A549 treated with AZD2906 at 1 μM for 4 hours (cell line): ENCODE measurements at places on chromosomes 1 and 21. TPM values are rescaled to one million over a fixed set of nuclear protein-coding genes. Genes with fewer than 3 reads are reported as not detected.

PRRX1 gene
- 0.06 TPM in 1 of 5 replicates, not detected in the others for total RNA-seq

RIPK4 gene
- 15.7 to 20.3 TPM (median 18.9 TPM) in 5 replicates for total RNA-seq

GSTM3 gene
- total RNA-seq = 22.7 to 32.0 TPM (median 24.0 TPM) in 5 replicates

SNX7 gene
- total RNA-seq = 20.8 to 35.1 TPM (median 26.1 TPM) in 5 replicates

TPTE gene
- not detected in 5 replicates for total RNA-seq

FMO4 gene
- total RNA-seq = 0.24 to 0.50 TPM (median 0.42 TPM) in 5 replicates

PLA2G2D gene
- total RNA-seq = 0.02 TPM in 1 of 5 replicates, not detected in the others

DSTYK gene
- total RNA-seq = 6.9 to 9.2 TPM (median 8.0 TPM) in 5 replicates

AVPR1B gene
- not detected in 5 replicates for total RNA-seq
